AML-193 (cell line): ENCODE measurements at places on chromosomes 6 and 20.

- DNase-seq = no peak
These were observed 124.8 kb downstream of the INSM1 start for GRCh38 chr20:20492521-20493332.

GRCh38 chr6:32317541-32317940 is 54.2 kb downstream of the TSBP1 start:
- no peak for DNase-seq

DNA sequence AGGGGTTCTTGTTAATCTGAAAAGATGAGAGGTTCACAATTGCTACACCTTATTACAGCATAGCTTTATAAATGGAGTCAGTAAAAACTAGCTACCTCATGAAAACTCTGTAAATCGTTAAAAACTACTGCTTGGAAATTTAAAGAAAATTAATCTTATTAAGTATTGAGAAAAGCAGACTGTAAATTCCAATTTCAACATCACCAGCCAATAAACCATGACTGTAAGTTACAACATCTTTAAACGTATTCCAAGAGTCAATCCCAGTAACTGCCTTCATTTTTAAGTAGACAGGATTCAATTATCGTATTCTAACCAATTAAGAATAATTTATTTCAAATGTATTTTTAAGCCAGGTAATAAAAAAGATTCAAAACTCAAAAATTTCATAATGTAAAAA is 70.3 kb downstream of the ATG5 start:
- DNase-seq = no peak

DNA sequence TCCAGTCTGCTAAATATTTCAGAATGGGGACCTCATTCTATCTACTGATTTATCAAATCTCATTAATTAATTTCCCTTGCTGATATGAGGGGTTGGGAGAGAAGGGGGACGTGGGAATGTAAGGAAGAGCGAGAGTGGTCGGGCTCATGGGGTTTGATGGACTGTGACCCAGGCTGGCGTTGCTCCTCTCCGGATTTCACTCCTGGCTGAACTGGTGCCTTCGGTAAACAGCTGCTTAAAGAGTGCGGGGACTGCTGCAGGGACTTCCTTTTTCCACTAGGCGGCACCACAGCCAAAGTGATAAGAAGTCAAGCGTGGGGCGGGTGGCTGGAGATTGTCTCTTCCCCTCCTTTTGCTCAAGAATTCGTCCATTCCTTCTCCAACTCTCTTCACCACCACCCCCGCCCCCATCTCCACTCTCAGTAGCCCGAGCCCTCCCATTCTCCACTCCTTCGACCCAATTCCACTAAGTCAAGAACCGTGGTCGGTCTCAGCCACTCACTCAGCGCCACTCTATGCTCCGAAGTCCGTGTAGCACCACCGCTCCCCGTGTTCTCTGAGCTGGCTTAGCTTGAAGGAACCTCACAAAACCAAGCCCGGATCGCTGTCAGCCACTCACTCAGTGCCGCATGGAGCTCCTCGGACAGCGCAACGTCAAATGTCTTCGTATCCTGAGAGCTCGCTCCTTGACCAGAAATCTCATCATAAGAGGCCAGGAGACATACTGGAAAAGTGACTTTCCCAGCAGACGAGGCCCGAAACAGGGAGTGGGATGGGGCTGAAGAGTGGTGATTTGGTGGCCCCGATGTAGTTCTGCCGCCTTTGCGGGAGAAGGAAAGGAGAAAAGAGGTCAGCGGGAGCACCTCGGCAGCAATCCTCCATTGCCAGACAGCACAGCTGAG is 9.7 kb downstream of the TRIM31 start:
- peak; percentile 94 for DNase-seq

DNA sequence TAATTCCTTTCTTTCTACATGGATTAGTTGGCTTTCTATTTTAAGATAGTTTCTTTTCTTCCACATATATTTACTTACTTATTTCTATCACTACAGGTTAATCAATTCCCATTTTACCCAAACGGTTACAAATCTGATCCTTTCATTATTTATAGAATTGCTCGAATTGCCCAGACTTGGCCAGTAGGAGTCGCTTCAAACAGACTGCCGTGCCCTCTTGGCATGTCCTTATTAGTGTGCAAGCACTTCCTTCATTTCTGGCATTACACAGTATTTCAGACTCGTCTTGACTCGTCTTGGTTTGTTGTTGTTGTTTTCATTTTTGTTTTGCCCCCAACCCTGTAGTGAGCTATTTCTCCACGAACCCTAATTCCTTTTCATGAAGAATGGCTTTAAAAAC is 74.6 kb downstream of the SAMD3 start:
- DNase-seq = no peak

DNA sequence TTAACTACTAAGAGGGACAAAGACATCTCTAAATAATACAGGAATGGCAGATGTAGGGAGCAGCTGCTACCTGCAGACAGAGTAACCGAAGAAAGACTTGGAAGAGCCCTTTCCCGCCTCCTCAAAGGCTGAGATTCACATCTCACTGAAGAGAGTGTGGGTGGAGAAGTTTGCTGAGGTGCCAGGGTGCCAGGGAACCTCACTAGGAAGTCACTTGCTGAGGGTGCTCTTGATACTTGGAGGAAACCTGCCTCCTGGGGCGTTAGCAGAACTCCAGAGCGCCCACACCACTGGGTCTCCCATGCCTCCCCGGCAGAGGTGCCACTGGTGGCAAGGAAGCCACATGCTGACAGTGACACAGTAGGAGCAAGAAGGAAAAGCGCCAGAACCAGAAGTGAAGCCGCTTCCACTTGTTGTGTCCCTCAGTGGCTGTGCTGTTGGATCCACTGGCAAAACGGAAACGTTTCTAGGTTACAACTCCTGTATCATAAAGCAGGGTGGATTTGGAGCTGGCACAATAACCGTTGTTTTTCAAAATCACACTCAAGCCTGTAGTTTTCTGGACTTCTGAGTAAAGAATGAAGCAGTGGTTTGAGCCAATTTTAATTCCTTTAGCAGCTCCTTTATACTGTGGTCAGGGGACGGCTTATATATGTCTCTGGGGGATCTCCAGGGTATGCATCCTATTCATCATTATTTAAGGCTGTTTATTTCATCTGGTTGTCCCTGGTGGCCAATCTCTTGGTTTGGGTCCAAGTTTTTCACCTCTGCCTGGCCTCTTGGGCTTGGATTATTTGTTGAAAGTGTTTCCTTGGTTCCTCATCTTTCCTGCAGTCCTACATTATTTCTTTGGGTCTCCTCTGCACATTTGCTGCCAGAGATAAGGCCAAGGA is 64.5 kb downstream of the CDC5L start:
- DNase-seq = no peak

DNA sequence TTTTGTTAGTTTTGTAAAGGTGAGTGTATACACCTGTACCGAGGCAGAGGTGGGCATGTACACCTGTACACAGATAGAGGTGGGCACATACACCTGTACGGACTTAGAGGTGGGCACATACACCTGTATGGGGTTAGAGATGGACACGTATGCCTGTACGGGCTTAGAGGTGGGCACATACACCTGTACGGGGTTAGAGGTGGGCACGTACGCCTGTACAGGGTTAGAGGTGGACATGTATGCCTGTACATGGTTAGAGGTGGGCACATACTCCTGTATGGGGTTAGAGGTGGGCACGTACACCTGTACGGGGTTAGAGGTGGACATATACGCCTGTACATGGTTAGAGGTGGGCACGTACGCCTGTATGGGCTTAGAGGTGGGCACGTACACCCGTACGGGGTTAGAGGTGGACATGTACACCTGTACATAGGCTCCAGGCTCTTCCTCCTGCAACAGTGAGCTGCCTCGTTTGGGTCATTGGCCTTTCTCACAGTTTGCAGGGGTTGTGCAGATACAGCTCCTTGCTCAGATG is 63.7 kb downstream of the PHACTR3 start:
- DNase-seq = no peak

DNA sequence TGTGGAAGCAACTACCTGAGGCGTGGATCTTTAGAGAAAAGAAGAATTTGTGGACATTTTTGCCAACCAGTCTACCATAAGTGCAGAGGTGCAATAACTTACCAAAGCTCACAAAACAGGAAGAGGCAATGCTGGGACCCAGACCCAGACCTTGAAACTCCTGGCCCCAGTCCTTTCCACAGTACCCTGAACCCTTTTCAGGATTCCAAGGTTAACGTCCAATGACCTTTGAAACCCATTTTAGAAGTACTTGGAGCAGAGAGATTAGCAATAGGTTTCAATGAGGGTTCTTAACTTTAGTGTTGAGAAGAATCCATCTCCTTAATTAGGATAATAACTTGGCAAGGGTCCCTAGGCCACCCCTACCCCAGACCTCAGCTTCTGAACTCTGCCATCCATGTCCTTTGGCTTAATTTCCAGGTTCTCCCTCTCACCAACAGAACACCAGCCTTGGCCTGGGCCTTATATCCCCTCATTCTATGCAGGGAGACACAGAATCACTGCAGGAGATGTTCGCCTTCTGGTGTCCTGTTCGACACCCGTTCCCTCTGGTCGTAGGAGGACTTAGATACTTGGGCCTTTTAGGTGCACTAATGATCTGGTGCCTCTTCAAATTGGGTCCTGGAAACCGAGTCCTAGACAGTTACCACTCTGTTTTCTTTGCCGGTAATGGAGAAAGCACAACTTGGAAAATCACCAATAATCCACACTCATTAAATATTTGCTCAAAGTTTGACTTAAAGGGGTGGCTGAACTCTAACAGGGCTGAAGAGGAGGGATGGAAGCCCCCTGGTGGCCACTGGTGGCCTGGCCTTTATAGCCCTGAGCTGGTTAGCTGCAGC is 40.6 kb downstream of the ISM1 start:
- DNase-seq = peak; percentile 1
